Skin of body (tissue), 3 donors: ENCODE measurements at places on chromosomes 7 and 10. TPM values are rescaled to one million over a fixed set of nuclear protein-coding genes. Genes with fewer than 3 reads are reported as not detected.

- DNase-seq, result no peak
These were observed 74.5 kb downstream of the HPSE2 start for GRCh38 chr10:99161165-99161564.

- DNase-seq, result no peak
These were observed 384.4 kb downstream of the TNS3 start for GRCh38 chr7:47197486-47197885.

Gene RBM20
- 2.4 TPM for total RNA-seq

Gene ZC3HAV1L
- total RNA-seq, result 22.2 TPM

DNA sequence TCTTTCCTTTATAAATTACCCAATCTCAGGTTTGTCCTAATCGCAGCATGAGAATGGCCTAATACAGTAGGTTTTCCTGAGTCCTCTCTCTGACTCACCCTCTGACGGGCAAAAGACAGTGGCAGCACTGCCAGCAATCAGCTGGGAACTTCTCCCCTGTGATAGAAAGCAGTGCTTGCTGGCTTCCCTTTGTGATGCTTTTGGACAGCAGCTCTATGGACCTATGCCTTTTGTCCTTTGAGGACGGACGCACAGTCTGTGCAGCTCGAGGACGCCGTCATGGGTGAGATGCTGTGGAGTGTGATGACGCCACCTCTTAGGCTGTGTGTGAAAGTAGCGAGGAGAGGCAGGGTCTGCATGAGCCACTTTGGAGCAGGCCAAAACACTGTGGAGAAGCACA, 68.8 kb downstream of the KIAA1217 start:
- no peak for DNase-seq

- no peak for DNase-seq
These were observed 86.0 kb upstream of the ANKRD1 start for GRCh38 chr10:91006752-91007346.

- no peak for DNase-seq
These were observed 256.2 kb upstream of the CACNA2D1 start for GRCh38 chr7:82699773-82700186.
